ENCODE measurements at places on chromosomes 4 and X.

- no peak for DNase-seq
These were observed 288.8 kb downstream of the INPP4B start for GRCh38 chr4:142557239-142557801.

DNA sequence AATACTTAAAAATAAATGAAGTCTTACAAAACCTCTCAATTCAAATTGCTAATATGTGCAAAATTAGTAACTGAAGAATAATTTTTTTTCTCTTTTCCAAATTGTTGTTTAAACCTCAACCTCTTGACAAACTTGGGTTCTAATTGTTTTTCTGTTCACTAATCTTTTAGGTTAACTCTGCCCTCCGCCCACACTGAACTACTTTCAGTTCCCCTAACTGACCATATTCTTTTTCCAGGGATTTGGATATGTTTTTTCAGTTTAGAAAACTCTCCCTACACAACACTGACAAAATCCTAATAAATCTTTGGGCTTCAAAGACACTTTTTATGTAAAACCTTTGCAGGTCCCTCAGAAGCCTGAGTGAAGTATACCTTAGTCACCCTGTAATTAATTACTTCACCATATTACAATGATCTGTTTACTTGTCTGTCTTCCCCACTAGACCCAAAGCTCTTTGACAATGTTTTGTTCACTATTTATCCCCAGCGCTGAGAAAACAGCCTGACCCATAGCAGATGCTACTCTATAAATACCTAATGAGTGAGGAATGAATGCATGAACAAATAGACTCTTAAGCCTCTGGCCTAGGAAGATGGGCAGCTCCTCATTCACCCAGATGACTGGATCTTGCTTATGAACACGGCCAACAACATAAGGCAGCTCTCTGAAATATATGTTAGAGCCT, 134.9 kb downstream of the MAML3 start:
- no peak for DNase-seq

DNA sequence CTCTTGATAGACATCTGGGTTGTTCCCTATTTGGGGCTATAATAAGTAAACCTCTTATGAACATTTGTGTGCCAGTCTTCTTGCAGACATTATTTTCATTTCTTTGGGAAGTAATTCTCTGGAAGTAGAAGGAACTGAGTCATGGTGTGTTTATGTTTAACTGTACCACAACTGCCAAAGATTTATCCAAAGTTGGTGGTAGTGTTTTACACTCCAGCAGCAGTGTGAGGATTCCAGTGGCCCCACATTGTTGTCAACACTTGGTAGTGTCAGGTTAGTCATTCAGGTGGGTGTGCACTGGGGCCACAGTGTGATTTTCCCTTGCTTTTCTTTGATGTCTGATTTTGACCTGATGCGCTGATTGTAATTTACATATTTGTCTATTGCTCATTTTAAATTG, 5.0 kb upstream of the UVSSA start:
- DNase-seq, result no peak

DNA sequence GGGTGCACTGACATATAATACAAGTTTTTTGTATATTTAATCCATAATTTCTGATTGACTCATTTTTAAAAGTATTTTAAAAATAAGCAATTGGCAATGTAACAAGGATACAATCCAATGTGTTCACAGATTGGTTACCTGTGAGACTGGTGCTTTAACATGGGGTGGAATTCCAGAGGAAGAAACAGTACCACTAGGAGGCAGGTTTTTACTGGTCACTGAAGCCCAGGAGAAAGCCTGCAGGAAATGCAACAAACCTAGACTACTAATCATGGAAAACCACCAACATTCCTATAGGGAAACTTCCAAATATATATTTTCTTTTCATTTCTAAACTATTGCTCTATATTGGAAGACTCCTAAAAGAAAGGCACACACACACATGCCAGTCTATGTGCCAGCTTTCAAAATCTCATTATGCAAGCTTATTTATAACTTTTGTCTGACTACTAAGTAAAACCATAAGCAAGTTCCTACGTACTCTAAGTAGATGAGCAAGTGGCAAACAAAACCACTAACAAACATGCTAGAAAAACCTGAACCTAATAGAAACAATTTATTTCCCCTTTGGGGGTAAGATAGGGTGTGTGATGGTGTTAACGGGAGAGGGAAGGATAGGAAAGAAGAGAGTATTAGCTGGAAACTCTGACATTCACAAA, 19.2 kb downstream of the G3BP2 start:
- DNase-seq, result no peak

GRCh38 chr4:180630012-180630665, 1613.1 kb upstream of the TENM3 start:
- no peak for DNase-seq

GRCh38 chrX:136584545-136584944, 52.5 kb downstream of the VGLL1 start:
- no peak for DNase-seq

GRCh38 chrX:70141373-70141772, 8.1 kb downstream of the IGBP1 start:
- DNase-seq, result no peak

- no peak for DNase-seq
These were observed 537.9 kb downstream of the IQCM start for GRCh38 chr4:149277705-149278104.

GRCh38 chrX:39645178-39645895, 452.4 kb downstream of the BCOR start:
- no peak for DNase-seq

DNA sequence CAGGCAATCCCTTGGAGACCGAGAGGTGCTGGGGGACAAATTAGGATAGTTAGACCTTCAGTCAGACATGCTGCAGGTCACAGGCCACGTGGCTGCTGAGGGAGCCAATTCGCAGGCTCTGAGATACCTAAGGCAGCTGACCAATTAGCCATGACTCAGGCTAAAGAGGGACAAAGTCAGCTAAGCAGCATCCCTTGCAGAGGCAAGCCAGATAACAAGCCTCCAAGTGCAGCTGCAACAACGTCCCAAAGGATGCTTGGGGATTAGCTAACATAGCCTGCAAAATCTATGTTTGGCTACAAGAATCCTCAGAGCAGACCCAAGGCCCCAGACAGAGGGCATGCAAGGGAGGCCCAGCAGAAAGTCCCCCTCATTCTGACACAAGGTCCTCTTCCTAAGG, 93.5 kb downstream of the SEL1L3 start:
- no peak for DNase-seq

- DNase-seq, result no peak
These were observed 7.2 kb upstream of the CNGA2 start for GRCh38 chrX:151727346-151727745.

DNA sequence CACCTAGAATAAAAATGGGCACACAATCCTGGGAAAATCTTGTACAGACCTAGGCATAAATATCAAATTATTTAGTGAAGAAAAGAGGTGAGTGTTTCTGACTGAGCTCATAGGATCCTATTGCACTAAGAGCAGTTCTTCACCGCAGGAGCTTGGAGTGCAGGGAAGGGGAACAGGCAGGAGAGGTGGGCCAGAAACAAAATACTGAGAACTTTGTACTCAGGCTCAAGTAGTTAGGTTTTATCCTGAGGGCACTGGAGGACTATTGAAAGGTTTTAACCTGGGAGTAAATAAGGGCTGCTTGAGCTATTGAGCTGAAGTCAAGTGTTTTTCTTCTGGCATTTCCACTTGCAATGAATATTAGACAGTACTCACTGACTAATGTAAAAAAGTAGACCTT, 12.2 kb downstream of the EPHA5 start:
- no peak for DNase-seq

GRCh38 chr4:150491132-150492049, 90.6 kb upstream of the MAB21L2 start:
- no peak for DNase-seq

DNA sequence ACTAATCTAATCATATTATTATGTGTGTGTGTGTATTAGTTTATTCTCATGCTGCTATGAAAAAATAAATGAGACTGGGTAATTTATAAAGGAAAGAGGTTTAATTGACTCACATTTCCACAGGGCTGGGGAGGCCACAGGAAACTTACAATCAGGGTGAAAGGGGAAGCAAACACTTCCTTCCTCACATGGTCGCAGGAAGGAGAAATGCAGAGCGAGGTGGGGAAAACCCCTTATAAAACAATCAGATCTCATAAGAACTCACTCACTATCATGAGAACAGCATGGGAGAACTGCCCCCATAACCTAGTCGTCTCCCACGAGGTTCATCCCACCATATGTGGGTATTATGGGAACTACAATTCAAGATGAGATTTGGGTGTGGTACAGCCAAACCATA, 190.9 kb upstream of the TAPT1 start:
- DNase-seq, result no peak

DNA sequence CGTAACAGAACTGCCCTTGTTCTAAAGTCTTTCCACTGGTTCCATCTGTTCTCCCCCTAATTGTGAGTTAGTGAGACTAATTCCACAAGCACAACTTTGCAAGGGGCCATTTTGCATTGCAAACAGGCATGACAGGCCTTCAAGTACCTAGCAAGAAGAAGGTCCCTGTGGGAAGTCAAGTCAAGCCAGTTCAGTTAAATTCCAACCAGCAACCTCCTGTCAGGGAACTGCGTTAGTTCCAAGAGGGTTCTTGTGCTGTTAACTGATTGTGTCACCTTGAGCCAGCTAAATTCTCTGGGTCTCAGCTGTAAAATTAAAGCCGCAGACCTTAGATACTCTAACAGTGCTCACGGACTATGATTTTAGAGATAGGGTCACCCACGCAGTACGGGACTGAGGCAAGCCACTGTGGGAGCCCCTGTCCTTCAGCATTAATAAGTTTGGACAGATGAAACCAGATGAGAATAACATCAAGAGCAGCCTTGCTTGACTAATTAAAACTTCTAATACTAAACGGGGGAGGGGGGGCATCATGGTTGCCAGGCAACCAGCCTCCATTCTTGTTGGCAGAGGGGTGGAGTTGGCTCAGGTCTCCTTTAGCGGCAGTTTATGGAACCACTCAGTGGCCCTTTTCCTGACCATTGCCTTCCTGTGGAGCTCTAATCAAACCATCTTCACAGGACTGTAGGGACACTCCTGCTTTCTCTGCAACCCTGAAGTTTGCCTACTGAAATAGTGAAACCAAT, 24.1 kb upstream of the TMEM150C start:
- no peak for DNase-seq

- DNase-seq, result no peak
These were observed 39.4 kb upstream of the NR3C2 start for GRCh38 chr4:148481636-148482035.

DNA sequence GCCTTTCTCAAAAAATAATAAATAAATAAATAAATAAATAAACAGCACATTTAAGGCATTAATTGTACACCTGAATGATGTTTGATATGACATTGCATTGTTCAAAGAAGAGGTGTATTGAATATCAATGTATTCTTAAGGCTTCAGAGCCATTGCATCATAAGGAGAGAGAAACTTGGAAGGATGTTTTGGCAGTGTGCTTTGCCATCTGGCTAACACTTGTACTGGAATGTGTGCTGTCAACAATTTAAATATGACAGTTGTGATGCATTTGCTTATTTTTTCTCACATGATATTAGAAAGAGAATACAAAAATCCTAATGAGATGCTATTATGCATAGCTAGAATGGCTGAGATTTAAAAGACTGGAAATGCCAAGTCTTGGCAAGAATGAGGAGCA, 67.8 kb downstream of the FAM133A start:
- no peak for DNase-seq

- peak; percentile 44 for DNase-seq
These were observed at the start of gene STAG2 for GRCh38 chrX:123961268-123962005. TSS of gene STAG2 (plus strand) at chrX:123961706. CDS start at chrX:124022628, 60,922 bp downstream.

- DNase-seq, result no peak
These were observed 26.0 kb upstream of the NUP54 start for GRCh38 chr4:76174216-76174615.

- no peak for DNase-seq
These were observed 73.2 kb downstream of the FBXW7 start for GRCh38 chr4:152462695-152463094.

GRCh38 chrX:24658421-24658820, 11.3 kb upstream of the PCYT1B start:
- no peak for DNase-seq

- DNase-seq, result no peak
These were observed 1070.1 kb downstream of the STPG2 start for GRCh38 chr4:97073194-97073593.

DNA sequence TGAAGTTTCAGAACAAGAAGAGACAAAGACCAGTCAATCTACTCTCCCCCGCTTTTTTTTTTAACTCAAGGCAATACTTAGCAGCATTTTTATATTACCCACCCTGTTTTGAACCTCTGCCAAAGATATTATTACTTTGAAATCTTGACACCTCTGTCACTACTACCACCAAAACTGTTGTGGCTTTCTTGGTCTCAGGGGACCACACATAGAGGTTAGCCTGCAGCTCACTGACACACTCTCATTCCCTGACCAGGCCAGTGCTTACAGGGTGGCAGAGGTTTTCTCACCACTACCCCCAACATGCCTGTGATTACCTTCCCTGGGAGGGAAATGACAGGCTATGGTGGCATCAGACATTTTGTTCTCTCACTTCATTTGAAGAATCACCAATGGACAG, 137.4 kb upstream of the STIM2 start:
- no peak for DNase-seq

DNA sequence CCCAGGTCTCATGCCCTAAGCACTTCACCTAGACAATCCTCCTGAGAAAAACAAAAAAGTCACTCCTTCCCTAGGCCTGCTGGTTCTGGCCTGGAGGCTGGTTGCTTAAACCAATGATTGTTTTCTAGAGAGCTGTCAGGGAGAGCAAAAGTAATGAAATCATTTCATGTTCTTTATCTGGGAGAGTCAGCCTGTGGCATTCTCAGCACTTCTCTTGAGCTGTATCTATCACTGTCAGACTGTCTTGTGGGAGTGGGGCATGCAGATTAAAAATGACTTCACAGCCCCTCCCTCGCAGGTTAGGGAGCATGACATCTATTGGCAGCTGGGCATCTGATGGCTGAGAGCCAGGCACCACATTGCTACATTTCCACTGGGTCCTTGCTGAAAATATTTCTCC, 20.4 kb upstream of the TMEM154 start:
- DNase-seq, result no peak

DNA sequence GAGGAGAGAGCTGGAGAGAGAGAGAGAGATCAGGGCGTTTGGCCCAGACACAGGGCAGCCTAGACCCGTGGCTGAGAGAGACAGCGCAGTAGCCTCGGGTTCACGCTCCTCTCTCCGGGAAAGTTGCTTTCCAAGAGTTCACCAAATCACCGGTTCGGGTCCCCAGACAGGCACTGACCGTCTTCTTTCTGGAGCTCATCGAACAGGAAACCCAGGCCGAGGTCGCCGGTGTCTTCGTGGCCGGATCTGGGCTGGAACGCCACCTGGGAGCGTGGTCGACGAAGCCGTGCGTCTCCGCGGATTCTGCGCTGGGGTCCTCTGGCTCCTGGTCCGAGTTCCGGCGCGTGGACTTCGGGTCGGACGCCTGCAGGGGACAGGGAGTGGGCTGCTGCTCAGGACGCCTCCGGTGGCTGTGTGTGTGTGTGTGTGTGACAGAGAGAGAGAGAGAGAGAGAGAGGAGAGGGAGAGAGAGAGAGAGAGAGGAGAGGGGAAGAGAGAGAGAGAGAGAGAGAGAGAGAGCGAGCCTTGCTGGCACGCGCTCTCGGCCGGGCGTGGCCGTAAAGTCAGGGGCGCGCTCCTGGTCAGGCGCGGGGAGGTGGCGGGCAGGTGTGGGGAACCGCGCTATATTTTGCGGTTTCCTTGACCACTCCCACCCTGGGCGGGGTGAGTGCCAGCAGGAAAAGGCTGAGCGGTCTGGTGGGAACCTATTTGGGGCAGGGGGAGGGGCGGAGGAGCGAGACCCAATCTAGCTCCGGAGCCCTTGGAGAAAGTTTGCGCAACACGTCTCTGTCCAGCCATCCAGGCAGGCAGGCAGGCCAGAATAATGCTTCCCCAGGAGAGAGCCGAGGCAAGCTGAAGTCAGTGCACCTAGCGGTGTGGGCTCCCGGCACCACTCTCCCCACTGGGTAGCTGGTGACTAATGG, 62.1 kb downstream of the RHOXF2B start:
- DNase-seq, result no peak

- no peak for DNase-seq
These were observed 37.5 kb downstream of the SMIM20 start for GRCh38 chr4:25951390-25951952.
